ENCODE measurements at places on chromosomes 11 and 22. TPM values are rescaled to one million over a fixed set of nuclear protein-coding genes. Genes with fewer than 3 reads are reported as not detected.

The NCF4 gene
- 0.37 TPM for total RNA-seq

The CYTH4 gene
- total RNA-seq: 3.8 TPM

The OR51L1 gene
- total RNA-seq: not detected

The DBX1 gene
- total RNA-seq: not detected

The OR5AL1 gene
- not detected for total RNA-seq

The CEP126 gene
- 2.0 TPM for total RNA-seq

- DNase-seq: no peak
These were observed 18.6 kb upstream of the TMA7B start for GRCh38 chr22:39941601-39942000.

DNA sequence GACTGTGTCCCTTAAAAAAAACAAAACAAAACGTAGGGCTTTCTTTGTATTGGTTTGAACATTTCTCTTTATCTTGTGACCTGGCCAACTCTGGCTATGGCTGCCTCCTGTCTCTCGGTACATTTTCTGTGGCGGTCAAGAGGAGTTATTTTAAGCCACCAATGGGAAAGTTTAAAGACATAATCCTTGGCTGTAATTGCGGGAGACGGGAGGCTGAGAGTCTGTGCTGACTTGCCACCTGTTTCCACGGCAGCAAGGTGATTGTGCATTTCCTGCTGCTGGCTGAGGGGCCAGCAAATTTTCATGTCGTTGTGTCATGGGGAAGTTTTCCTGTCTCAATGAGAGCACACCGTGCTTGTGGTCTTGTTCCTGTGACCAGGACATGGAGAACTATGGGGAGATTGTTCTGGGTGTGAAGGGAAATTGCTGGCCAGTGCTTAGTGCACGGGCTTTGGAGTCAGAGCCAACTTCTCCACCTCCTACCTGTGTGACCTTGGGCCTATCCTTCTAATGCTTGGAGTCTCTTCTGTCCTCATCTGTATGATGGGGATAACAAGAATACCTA, 11.0 kb downstream of the PTPRJ start:
- DNase-seq: no peak

- no peak for DNase-seq
These were observed 84.5 kb downstream of the CEP164 start for GRCh38 chr11:117412176-117412575.

Measured in HCT116 (cell line).